ENCODE measurements at places on chromosomes 2 and 18.
A peak's percentile ranks its signal among the peaks of the same experiment; 100 is the strongest.

GRCh38 chr18:48777026-48777743 is 173.6 kb downstream of the SMAD7 start:
- DNase-seq: peak; percentile 28

GRCh38 chr2:22375096-22375495 is 1009.9 kb upstream of the KLHL29 start:
- no peak for DNase-seq

GRCh38 chr18:32019251-32019948 is 775 bp downstream of the RNF125 start:
- DNase-seq: peak; percentile 6

- no peak for DNase-seq
Observed at GRCh38 chr2:134227666-134228065, 26.2 kb upstream of the MGAT5 start.

DNA sequence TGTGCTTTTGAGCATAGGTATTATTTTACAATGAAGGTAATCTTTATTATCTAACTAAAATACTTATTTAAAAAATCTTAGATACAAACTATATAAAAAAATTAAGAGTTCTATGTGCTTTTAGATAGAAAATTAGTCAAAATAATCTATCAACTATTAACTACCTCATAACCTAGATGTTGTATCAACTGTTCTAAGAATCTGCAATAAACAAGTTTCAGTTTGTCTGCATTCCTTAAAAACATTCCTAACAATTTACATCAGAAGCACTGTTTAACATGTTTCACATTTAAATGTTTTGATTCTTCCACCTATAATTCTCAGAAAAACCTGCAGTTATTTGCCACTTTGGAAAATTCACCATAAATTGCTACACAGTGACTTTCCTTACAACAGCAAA is 33.3 kb downstream of the NDUFS1 start:
- DNase-seq: no peak

- peak; percentile 1 for DNase-seq
Observed at GRCh38 chr2:13481201-13481600, 764.5 kb downstream of the TRIB2 start.

DNA sequence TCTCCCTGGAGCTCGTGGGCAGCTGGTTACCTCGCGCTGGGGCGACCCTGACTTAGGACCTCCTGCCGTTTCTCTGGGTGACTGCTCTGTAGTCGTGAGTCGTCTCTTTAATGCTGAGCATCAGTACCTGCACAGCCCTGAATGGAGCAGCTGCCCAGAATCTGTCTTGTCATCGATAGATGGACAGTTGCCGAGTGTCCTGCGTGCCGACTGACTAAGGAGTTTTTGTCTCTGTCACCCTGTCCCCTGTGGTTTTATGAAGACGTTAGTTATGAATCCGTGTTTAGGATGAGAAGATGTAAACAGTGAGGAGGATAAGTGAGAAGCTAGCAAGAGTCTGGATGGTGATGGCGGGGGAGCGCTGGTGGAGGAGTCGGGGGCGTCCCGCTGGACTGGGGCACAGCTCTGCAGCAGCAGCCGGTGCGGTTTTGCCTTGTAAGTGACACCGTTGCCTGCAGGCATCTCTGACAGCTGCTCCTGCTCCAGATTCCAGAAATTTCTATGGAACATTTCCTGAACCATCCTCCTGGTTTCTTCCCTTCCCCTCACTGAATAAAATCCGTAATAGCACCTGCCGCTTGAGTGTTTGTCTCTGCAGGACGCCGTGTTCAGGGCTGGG is 13.3 kb downstream of the AGAP1 start:
- no peak for DNase-seq

DNA sequence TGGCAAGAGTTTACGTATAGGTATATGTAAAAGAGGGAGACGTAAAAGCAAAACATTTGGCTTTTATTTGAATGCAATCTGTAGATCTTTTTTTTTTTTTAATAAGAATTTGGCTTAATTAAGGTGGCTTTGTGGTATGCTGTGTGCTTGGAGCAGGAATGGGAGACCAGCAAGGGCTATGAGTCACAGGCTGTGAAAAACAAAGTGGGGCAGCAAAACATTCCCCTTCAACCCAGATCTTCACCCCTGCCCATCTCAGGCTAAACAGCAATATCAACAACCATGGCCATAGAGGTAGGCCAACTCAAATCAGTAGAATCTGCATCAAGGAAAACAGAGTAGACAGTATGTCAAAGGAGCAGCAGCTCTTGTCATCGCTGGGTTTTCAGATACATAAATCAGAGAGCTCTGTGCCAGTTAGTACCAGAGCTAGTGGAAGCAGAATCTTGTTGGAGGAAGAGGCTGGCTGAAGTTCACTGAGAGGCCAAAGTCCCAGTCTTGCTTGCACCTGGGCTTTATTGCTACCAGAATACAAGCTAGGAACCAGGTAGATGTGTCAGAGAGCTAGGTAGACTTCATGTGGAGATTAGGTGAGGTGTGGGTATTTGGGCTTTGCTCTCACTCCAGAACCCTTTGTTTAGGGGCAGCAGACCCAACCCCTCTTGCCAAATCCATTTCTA is 191.5 kb upstream of the FANCL start:
- peak; percentile 4 for DNase-seq

GRCh38 chr2:179243046-179243445 is 21.6 kb downstream of the SESTD1 start:
- no peak for DNase-seq

GRCh38 chr2:38095079-38095995 is 19.4 kb upstream of the CYP1B1 start:
- DNase-seq: no peak

- DNase-seq: no peak
Observed at GRCh38 chr2:74092275-74092674, 55.4 kb downstream of the BOLA3 start.

DNA sequence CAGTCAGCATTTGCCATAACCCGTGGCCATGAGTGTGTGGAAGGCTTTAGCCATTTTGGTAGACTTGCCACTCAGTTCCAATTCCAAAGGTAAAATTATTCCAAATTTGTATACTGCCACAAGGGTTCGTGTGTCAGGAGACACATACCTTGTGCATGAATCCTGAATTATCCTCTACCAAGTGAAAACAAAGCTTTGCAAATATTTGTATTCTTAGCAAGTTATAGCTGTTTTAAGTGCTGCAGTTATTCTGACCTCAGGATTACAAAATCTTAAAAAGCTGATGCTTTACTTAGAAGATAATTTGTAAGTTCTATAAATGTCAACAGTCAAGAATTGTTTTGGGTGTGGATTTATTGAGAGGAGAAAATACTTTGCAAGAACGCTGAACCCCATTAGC is 100.6 kb downstream of the ANTXR1 start:
- DNase-seq: peak; percentile 28

Data from fibroblast of skin of right quadriceps (primary cell).